H7 (cell line): ENCODE measurements at places on chromosomes 3 and 15. TPM values are rescaled to one million over a fixed set of nuclear protein-coding genes. Genes with fewer than 3 reads are reported as not detected.
A peak's percentile ranks its signal among the peaks of the same experiment; 100 is the strongest.

The CCDC39 gene
- 0.07 TPM in 1 of 2 replicates, not detected in the other for total RNA-seq

DNA sequence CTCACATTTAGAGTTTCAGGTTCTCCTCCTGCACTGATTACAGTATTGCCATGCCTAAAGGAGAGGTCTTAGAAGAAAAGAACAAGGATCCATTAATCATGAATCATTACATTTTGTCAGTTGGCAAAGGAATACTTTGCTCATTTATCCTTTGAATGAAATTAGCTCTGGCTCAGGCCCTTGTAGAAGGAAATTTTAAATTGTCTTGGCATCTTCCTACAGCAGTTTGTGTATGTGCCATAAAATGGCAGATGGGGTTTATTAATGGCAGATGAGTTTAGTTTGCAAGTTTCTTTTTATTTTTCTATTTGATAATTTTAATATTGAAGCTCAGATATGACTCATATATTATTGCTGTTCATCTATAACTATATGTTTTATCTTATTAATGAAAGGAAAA is 181.2 kb upstream of the EPHA3 start:
- DNase-seq: no peak

- peak; percentile 36 for DNase-seq
Measured at GRCh38 chr3:191136347-191136746, 62.7 kb upstream of the OSTN start.

GRCh38 chr15:36738817-36739216 is 159.4 kb downstream of the CDIN1 start:
- no peak for DNase-seq

DNA sequence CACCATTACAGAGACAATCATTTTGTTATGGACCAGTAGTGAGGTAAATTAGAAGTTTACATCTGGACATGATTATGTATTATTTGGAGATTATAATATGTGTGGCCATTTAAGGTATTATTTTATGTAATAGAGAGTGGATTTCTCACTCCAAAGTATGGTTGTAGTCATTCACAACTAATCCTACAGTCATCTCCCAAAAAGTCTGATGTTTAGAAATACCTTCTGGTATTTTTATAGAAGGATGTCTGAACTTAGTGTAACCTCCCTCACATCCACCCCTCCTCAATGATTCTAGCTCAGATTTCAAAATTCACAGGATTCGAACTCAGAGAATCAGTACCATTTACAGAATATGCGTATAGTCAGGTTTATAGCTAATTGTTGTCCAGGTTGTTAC is 346.6 kb upstream of the MEIS2 start:
- DNase-seq: no peak

- no peak for DNase-seq
Measured at GRCh38 chr3:94004301-94004910, 24.0 kb downstream of the STX19 start.

GRCh38 chr3:85605066-85605465 is 646.3 kb downstream of the CADM2 start:
- DNase-seq: no peak

- DNase-seq: no peak
Measured at GRCh38 chr3:112811131-112811884, 35.4 kb downstream of the CD200R1L start.

- no peak for DNase-seq
Measured at GRCh38 chr3:128734523-128735189, 8.7 kb downstream of the RAB7A start.

DNA sequence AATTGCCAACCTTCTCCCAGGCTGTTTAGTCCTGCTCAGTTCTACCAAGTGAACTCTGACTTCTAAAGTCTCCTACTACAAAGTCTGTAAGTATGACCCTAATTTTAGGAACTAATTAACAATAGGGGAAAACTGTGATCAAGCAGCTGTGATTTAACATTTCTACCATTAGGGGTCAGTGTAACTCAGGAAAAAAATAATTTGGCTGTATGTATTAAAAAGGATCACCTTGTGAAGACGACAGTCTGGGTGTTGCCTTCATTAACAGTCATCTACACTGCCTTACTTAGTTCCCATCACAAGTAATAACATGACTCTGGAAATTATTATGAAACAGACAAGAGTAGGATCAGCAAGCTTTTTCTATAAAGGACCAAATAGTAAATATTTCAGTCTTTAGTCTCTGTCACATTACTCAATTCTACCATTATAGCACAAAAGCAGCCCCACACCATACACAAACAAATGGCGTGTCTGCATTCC is 4.2 kb upstream of the NPHP3 start:
- peak; percentile 46 for DNase-seq

GRCh38 chr3:139394116-139394515 is 4.7 kb upstream of the COPB2 start:
- no peak for DNase-seq

- DNase-seq: no peak
Measured at GRCh38 chr3:161644891-161645635, 148.5 kb downstream of the OTOL1 start.
